Fibroblast of skin of back (primary cell): ENCODE measurements at places on chromosomes 1 and 21.
A peak's percentile ranks its signal among the peaks of the same experiment; 100 is the strongest.

GRCh38 chr1:218242171-218242570, 42.9 kb upstream of the RRP15 start:
- no peak for DNase-seq

GRCh38 chr1:198174297-198174696, 17.5 kb downstream of the NEK7 start:
- peak; percentile 38 for DNase-seq

DNA sequence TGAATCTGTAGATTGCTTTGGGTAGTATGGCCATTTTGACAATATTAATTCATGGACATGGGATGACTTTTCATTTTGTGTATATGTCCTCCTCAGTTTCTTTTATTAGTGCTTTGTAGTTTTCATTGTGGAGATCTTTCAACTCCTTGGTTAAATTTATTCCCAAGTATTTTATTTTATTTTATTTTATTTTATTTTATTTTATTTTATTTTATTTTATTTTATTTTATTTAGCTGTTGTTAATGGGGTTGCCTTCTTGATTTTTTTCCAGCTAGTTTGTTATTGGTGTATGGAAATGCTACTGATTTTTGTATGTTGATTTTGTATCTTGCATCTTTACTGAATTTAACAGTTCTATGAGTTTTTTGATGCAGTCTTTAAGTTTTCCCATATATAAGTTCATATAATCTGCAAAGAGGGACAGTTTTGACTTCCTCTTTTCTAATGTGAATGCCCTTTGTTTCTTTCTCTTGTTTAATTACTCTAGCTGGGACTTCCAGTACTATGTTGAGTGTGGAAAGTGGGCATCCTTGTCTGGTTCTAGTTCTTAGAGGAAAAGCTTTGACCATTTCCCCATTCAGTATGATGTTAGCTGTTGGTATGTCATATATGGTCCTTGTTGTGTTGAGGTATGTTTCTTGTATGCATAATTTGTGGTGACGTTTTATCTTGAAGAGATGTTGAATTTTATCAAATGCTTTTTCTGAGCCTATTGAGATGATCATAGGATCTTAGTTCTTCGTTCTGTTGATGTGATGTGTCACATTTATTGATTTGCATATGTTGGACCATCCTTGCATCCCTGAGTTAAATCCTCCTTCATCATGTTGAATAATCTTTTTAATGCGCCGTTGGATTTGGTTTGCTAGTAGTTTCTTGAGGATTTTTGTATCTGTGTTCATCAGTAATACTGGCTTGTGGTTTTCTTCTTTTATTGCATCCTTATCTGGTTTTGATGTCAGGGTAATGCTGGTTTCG, 14.3 kb downstream of the CEPT1 start:
- DNase-seq, result no peak

- peak; percentile 66 for DNase-seq
These were observed 17.7 kb downstream of the PPP2R5A start for GRCh38 chr1:212302745-212303383.

GRCh38 chr1:83857103-83857502, 141.8 kb downstream of the TTLL7 start:
- DNase-seq, result peak; percentile 50

- peak; percentile 50 for DNase-seq
These were observed 149.7 kb downstream of the KAZN start for GRCh38 chr1:14748151-14748550.

DNA sequence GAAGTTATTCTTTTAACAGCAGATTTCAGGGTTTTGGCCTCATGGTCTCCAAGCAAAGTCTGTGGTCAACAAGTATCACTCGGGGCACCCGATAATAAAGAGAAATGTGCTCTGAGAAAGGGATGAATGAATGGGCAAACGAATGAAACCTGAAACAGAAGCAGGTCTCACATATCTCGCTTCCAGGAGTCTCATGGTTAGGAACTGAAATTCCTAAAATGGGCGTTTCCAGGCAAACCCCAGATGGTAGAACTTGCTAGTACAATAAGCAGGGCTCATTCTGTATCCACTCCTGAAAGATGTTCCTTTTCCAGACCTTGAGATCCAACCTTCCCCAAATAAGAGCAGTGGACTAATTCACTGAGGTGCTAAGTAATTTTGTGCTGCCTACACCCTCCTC, 87.2 kb downstream of the LAMC2 start:
- DNase-seq, result peak; percentile 58

GRCh38 chr1:109917768-109918606, 7.3 kb downstream of the CSF1 start:
- DNase-seq, result no peak

- no peak for DNase-seq
These were observed 60.4 kb upstream of the IFNAR2 start for GRCh38 chr21:33169359-33169758.

DNA sequence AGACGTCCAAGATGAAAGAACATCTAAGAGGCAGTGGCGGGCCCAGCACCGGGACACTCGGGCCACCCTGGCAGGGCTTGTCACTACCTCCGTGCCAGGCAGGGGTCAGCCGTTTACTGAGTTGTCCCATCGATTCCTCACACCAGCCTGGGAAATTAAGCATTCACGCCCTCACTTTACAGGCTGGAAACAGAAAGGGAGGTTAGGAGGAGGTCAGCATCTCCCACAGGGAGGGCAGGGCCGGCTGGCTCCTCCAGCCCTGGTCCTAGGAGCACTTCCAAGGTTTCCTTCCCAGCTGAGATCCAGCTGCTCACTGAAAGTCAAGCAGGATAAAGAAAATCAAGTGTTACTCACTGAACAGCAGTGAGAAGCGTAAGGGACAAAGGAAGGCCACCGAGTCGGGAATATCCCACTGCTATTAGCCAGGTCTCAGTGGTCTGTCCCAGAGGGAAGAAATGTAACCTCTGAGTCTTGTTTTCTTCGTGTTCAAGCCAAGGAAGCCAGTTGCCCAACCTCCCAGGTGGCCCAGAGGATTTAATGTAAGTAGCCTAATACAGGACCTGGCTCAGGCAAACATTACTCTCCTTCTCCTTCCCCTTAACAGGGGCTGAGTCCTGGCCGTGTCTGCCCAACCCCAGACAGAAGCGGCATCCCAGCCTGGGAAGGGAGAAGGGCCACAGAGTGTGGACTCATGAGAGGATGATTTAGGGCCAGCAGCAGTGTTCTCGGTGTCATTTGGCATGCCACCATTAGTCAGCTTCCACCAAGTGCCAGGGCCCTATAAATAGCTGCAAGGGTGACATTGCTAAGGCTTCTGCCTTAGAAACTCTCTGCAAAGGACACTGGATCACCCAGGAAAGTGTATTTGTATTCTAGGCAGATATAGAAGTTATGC, 203.1 kb upstream of the GALNT2 start:
- peak; percentile 3 for DNase-seq

DNA sequence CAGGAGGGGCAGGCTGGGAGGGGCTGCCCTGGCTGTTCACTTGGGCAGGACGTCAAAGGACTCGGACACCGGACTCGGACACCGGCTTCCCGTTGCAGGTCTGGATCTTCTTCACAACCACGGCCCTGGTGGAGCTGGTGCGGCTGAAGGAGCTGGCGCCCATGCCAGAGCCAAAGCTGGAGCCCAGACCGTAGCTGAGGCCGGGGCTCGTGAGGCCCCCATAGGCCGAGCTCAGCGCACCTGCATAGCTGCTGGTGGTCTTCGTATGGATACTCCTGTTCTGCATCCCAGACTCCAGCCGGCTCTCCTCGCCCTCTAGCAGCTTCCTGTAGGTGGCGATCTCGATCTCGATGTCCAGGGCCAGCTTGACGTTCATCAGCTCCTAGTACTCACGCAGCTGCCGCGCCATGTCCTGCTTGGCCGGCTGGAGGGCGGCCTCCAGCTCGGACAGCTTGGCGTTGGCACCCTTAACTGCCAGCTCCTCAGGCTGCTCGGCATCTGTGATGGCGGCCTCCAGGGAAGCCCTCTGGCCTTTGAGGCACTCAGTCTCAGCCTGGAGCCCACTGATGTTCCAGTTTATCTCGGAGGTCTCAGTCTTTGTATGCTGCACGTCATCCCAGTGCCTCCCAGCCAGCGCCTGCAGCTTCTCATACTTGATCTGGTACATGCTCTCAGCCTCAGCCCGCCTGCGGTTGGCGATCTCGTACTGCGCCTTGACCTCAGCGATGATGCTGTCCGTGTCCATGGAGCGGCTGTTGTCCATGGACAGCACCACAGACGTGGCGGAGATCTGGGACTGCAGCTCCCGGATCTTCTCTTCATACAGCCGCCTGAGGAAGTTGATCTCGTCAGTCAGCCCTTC, 15.1 kb upstream of the KLF17 start:
- DNase-seq, result no peak

DNA sequence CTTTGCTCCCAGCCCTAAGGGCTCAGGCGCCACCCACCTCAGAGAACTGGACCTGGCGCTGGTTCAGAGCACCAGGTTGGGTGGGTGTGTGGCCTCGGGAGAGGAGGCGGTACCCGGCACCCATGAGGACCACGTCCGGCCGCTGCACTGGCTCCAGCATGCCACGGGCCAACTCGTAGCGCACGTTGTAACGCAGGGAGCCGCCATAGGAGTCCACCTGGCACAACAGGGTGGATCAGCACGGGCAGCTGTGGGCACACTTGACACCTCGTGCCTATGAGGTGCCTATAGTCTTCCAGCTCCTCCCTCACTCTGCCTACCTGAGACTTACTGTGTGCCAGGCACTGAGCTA, 56.5 kb downstream of the HSPG2 start:
- no peak for DNase-seq

DNA sequence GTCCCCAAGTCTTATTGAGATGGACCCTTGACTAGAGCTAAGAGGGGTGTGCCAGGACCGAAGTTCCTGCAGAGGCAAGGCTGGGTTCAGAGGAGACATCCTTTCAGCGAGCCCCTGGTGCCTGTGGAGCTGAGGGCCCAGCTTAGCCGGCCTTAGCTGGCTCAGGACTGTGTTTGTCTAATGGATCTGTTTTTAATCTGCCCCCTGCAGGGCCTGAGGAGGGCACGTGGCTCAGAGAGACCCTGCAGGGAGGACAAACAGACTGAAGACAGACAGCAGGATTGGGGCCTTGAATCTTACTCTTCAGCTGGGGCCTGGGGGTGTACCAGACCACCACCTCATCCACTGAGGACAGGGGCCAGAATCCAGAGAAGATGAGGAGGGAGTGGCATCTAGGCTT, 1.6 kb downstream of the CRABP2 start:
- DNase-seq, result peak; percentile 50

- DNase-seq, result no peak
These were observed 1.5 kb upstream of the NR0B2 start for GRCh38 chr1:26915204-26915842.

DNA sequence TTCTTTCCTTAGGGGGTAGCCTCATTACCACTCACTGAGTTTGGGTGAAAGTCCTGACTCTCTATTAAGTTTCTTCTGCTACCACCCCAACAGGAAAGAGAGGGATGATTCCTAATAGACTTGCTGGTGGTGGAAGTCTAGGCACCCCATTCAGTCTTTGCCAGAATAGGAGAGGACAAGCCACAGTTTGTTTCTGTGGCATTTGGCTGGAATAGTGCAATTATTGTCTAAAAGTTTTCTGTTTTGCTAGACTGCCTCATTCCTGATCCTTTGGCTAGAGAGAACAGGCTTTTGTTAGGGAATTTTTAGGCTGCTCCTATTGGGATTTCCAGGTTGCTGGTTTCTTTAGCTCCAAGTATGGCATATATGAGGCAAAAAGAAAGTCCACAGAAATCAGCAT, 9.9 kb upstream of the HJV start:
- DNase-seq, result no peak

GRCh38 chr1:70978623-70979022, 69.0 kb downstream of the PTGER3 start:
- DNase-seq, result peak; percentile 5

- peak; percentile 92 for DNase-seq
These were observed 121.0 kb upstream of the IRF2BP2 start for GRCh38 chr1:234730770-234731568.

- DNase-seq, result peak; percentile 5
These were observed 49.6 kb downstream of the KCNK2 start for GRCh38 chr1:215132156-215132555.

DNA sequence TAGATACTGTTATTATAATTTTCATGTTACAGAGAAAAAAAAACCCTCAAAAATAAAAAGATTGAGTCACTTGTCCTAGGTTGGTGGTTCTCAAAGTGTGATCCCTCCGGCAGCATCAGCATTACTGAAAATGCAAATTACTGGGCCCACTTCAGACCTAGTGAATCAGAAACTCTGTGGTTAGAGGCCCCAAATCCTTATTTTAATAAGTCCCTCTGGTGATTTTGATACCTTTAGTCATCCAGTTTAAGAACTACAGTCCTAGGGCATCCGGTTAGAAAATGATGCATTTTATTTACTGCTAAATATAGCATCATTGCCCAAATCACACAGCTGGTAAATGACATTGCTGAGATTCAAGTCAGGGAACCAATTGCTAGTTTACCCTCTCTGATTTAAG, 203.7 kb upstream of the RUNX1 start:
- DNase-seq, result peak; percentile 75

- no peak for DNase-seq
These were observed 127.7 kb downstream of the SPATA46 start for GRCh38 chr1:162248854-162249535.

DNA sequence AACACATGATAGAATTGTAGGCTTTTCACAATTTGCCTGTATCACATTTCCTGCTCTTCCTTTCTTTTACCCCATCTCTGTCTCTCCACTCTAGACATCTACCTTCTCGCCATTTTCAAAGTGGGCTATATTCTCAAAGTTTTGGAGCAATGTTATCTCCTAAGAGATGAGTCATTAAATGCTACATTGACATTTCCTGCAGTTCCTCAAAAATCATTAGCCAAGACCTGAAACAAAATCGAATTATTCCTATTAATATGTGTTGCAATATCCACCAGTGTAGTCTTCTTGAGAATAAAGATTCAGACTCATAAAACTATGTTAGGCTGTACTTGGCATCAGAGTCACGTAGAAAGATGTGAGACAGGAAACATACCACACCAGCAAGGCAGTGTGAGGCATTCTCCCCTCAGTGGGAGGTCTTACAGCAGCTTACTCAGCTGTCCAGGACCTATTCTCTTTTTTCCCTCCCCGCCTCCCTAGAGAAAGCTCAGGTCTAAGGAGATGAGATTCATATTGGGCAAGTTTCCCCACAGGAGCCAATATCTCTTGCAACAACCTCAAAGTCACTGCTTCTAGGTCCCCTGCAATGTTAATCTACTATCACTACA, 38.8 kb downstream of the FRRS1 start:
- peak; percentile 93 for DNase-seq

GRCh38 chr1:160291248-160292220, 6.6 kb upstream of the PEX19 start:
- peak; percentile 60 for DNase-seq

- DNase-seq, result no peak
These were observed 640 bp downstream of the JTB start for GRCh38 chr1:153976819-153977249.

GRCh38 chr1:25006770-25007169, 76.7 kb upstream of the RUNX3 start:
- DNase-seq, result no peak

DNA sequence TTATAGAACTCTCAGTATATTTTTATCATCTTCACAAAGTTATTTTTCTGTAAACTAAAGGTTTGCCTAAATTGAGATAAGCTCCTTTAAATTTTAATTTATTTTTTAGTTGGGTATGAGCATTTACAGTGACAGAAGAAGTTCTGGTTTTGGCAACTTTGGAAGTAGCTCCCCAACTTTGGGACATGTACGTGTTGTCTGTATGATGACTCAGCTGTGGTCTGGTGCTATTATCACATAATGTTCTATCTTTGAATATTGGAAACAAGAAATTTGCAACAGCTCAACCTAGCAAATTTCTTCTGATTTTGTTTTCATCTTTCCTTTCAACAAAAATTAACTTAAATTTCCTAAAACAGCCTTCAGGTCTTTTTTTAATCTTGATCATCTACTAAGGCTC, 46.6 kb upstream of the C1orf105 start:
- no peak for DNase-seq

GRCh38 chr1:65744731-65745130, 48.0 kb upstream of the PDE4B start:
- no peak for DNase-seq

GRCh38 chr1:209107535-209107934, 476.0 kb upstream of the CAMK1G start:
- no peak for DNase-seq
